ENCODE measurements at places on chromosomes 5 and 9. TPM values are rescaled to one million over a fixed set of nuclear protein-coding genes. Genes with fewer than 3 reads are reported as not detected.

The TLX3 gene
- total RNA-seq: not detected

DNA sequence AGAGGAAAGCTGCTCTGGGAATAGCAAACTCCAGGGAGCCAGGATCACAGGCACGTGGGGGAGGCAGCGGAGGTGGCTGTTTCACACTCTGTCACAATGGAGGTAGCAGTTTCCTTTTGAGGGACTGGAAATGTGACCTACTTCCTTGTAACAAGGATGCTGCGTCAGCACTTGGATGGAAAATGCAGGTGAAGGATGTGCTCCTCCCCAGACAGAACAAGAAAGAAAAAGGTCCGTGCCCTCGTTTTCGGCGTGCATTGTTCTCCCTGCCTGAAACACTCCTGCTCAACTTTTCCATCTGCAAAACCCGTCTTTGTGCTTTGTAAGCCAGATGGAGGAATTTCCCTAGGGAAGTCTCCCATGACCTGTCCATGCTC is 55.1 kb upstream of the SH3PXD2B start:
- H3K27me3 ChIP-seq: no peaks in the 10 kb centered on the region

The NUTM2G gene
- total RNA-seq: not detected

The CDC20B gene
- not detected for total RNA-seq

The TAF1L gene
- total RNA-seq: not detected

The NEURL1B gene
- total RNA-seq: 25.0 TPM

GRCh38 chr5:111680737-111681413 is 76.1 kb downstream of the NREP start:
- DNase-seq: no peak
- no peaks in the 10 kb centered on the region for H3K27me3 ChIP-seq
- H3K4me3 ChIP-seq: no peak overlapping the region
- peaks cover 22% of the 10 kb centered on the region for H3K4me1 ChIP-seq
- H3K36me3 ChIP-seq: no peaks in the 10 kb centered on the region

DNA sequence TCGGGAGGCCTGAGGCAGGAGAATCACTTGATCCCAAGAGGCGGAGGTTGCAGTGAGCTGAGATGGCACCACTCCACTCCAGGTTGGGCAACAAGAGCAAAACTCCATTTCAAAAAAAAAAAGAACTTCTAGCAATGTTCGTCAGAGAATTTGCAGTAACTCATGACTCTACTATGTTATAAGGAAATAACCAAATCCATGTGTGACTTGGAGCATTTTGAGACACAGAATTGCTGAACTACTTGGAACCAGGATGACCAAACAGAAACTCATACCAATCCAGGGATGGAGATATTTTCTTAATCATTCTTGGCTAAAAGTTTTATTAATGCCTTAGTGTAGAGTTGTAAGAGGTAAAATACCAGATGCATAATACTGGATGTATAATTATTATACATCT is 99.9 kb upstream of the BNC2 start:
- no peaks in the 10 kb centered on the region for H3K36me3 ChIP-seq
- H3K27me3 ChIP-seq: no peaks in the 10 kb centered on the region
- DNase-seq: no peak
- no peaks in the 10 kb centered on the region for H3K4me1 ChIP-seq
- H3K4me3 ChIP-seq: no peak overlapping the region

The AGXT2 gene
- not detected for total RNA-seq

The GOLM1 gene
- 15.4 TPM for total RNA-seq

The FBP2 gene
- not detected for total RNA-seq

DNA sequence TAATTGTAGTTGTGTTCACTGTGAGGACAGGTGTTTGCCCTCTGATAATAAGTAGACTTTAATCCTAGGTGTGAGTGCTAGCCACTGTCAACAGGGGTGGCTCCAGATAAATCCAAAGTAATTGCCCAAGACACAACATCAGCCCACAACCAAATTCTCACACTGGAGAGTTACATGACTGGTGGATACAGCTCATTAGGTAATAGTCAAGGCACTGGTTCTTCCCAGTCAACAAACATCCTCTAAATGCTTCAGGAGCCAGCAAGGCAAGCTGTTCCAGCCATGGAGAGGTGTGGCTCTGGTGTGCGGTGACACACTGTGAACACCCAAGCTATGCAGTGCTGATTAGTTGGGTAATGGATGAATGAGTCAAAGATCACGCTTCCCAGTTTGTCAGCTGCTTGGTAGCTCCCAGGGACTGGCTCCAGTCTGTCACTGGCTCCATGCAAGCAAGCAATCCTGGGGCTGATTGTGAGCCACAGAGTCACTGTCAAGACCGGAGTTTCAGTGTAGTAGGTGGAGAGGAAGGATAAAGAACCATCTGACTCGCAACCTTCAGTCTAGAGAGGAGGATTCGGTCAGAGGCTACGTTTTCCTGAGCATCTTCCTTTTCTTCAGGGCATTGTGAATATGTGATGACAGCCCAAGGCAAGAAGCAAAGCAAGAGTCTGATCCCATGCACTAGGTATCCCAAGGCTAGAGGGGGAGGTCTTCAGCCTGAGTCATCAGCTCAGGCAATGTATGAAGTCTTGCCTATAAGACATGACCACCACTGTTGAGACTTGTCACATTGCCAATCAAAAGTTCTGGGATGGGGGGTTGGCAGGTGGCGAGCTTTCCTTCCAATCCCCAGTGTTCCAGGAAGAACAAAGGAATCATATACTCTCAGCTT is 63.1 kb downstream of the UGCG start:
- H3K36me3 ChIP-seq: no peaks in the 10 kb centered on the region
- H3K4me1 ChIP-seq: peaks cover 14% of the 10 kb centered on the region
- peak overlapping the region; percentile 6 for H3K27ac ChIP-seq
- peak; percentile 68 for DNase-seq
- no peaks in the 10 kb centered on the region for H3K27me3 ChIP-seq
- no peak overlapping the region for H3K4me3 ChIP-seq

GRCh38 chr5:61669531-61669930 is 337.5 kb downstream of the ZSWIM6 start:
- H3K4me3 ChIP-seq: no peak overlapping the region
- no peak overlapping the region for H3K27ac ChIP-seq
- no peaks in the 10 kb centered on the region for H3K27me3 ChIP-seq
- peaks cover 4% of the 10 kb centered on the region for H3K4me1 ChIP-seq
